Liver (tissue), 10 donors: ENCODE measurements at places on chromosomes 1 and 21.

DNA sequence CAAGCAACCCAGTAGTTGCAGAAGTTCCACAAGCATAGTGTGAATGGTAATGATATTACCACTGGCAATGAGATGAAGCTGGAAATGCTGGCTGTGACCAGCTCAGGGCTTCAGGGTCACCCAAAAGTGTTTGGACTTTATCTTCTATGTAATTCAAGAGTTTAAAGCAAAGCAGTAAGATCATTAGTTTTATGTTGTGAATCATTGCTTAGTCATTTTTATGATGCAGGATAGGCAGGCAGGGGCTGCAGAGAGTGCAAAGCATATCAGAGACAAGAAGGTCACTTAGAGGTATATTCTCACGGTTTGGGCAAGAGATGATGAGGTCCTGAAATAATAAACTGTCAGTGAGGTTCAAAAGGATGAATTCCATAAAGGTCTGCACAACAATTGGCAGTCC, 147.4 kb downstream of the OLFM3 start:
- no peak for DNase-seq

GRCh38 chr21:14414932-14415508, 32.1 kb upstream of the HSPA13 start:
- no peak for DNase-seq

DNA sequence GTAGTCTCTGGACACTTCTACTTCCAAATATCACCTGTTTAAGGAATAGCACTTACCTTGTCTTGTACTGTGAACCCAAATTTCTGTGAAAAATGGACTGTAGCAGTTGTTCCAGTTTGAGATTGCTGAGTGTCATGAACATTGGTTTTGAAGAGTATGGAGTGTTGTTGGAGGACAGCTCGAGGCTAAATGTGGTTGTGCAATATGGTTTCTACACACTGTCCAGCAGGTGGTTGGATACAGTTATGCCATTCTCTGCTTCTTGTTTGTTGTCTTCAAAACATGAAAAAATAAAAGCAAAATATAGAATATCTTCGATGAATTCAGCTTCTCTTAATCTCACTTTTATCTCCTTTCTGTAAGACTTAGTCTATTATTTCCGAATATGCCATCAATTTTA, 67.1 kb downstream of the DDR2 start:
- no peak for DNase-seq

GRCh38 chr1:224064150-224064549, 49.8 kb upstream of the FBXO28 start:
- DNase-seq, result no peak

DNA sequence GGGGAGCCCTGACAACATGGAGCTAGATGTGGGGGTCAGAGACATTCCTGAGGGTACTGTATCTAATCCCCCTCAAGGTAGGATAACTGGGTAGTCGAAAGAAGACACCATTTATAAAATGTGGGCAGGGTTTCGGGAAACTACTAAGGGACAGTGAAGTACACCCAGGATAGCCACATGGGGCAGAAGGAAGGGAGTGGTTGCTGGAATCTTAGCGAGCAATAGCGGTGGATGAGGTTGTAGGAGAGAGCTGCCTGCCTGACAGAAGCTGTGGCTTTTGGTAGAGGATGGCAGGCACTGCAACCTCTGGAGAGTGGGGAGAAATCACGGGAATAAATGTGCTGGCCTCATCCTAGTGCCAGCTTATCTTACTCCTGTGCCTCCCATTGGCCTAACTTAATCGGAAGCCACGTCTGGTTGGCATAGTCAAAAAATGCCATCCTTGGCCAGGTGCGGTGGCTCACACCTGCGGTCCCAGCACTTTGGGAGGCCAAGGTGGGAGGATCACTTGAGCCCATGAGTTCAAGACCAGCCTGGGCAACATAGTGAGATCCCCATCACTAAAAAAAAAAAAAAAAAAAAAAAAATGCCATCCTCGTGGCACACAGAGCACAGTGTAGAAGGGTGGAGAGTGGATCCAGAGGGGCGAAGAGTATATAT, 23.4 kb upstream of the MAPKAPK2 start:
- DNase-seq, result no peak

GRCh38 chr1:8825985-8826481, 8.6 kb upstream of the RERE start:
- no peak for DNase-seq
